Inflammatory macrophage (primary cell): ENCODE measurements at places on chromosomes 3 and 15.

- DNase-seq = no peak
These were observed 491.9 kb upstream of the ROBO1 start for GRCh38 chr3:80259736-80260135.

DNA sequence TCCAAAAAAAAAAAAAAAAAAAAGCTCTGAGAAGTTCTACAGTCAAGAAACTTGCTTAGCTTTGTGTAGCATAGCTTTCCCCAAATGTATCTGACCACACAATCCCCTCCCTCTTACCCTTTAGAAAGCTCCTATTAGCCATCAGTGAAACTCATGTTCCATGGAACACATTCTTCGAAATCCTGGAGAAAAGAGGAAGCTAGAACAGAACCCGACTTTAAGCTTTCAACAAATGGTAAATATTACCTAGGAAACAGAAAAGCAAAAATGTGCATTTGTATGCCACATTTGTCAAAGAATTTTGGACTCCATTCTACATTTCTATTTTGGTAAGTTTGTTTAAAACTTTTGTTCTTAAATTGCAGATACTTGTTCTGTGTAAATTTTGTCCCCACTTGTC is 17.4 kb upstream of the CRTC3 start:
- DNase-seq = peak; percentile 35

- no peak for DNase-seq
These were observed 81.6 kb downstream of the FBN1 start for GRCh38 chr15:48563934-48564333.

GRCh38 chr3:179868715-179869114 is 168.0 kb downstream of the PEX5L start:
- DNase-seq = no peak

DNA sequence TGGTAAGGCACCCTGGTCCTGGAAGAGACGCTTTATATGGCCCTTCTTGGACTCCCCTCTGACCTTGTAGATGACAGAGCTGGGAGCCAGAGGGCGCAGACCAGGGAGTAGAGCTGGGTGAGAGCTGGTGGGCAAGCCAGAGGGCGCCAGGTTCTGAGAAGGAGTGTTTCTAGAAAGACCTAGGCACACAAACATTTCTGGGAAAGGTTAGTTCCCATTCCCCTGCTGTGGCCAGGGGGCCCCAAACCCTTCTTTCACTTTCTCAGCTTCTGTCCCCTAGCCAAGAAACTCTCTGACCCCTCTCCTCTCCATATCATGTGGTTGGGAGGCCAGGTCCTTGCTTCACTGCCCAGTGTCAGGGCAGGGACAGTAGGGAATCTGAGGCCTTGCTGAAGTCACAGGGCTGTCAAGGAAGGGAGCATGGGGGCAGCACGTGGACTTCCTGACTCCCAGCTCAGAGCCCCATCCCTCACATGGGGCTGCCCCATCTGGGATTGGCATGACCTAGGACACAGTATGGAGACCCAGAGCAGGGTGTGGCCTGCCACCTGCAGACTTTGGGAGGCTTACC is 3.6 kb downstream of the HEMK1 start:
- no peak for DNase-seq

GRCh38 chr3:73669260-73669659 is 44.5 kb upstream of the PDZRN3 start:
- DNase-seq = no peak

DNA sequence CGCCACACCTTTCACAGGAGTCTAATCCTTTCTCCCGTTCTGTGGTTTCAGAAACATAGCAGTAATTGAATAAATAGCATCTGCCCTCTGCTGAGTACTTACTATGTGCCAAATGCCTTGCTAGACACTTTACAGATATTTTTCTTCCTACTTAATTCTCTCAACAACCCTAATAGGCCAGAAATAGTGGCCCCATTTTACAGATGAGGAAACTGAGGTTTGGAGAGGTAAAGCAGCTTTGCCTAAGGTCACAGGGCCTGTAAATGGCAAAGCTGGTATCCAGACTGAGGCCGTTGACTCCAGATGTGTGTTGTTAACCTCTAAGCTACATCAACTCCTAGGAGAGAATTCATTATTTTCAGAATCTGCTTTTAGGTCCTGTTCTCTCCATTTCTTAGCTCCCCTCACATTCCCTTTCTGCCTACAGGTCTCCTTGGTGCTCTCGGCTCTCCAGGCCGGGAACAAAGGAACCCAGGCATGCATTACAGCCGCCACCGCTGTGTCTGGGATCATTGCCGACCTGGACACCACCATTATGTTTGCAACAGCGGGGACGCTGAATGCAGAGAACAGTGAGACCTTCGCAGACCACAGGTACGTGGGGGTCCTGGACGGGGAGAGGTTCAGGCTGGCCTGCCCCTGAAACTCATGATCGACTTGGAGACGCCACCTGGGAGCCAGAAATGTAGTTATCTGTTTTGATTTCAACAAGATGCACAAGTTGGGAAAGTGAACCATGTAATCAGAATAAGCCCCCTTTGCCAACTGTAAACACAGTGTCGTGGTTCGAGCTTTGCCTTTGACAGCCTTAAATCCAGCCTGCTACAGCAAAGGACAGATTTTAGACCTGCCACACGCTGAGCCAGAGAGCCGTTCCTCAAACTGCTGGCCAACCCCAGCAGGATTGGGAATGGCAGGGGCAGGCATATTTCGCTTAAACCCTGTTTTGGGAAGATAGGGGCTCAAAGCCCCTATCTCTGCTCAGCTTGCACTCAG is 246.5 kb upstream of the TPM1 start:
- DNase-seq = no peak

GRCh38 chr3:35307296-35307695 is 332.0 kb upstream of the ARPP21 start:
- no peak for DNase-seq

GRCh38 chr15:68699124-68699880 is 120.5 kb downstream of the CORO2B start:
- DNase-seq = no peak

GRCh38 chr3:23489300-23490158 is 286.4 kb downstream of the UBE2E2 start:
- peak; percentile 10 for DNase-seq

- DNase-seq = no peak
These were observed 179.4 kb downstream of the SV2B start for GRCh38 chr15:91279486-91279885.

DNA sequence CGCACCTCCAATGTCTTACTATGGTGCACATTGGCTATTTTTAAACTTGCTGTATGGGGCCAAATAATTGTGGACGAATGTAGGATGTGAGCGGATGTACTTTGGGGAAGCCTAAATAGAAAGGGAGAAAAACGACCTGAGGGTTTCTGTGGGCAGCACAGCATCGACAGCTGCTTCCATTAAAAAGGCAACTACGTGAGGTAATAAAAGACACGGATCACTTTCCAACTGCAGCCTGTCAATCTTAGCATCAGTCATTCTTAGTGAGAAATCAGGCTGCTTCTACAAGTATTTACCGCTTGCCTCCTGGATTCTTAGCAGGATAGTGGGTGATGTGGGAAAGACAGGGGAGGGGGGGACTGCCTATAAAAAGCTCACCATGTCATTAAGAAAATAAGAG is 186.7 kb upstream of the SLC2A2 start:
- no peak for DNase-seq

- DNase-seq = no peak
These were observed 979.6 kb upstream of the NR2F2 start for GRCh38 chr15:95350908-95351307.

GRCh38 chr15:26631894-26632293 is 141.0 kb downstream of the GABRB3 start:
- DNase-seq = no peak

DNA sequence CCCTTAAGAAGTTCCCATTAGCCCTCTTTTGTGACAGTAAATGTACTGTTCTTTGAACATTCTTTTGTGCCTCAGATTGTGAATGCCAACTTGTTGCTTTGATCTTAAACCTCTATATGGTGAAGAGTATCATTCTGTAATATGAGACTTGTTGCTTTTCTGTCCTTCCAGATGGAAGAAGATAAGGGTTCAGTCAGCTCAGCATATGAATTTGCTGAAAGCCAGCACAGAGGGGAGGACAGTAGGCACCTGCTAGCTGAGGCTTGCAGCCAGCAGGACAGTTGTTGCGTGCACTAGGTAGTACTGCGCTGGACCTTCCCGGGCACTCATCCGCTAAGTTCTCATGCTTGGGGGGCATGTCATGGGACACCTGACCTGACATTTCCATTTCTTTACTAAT is 74.7 kb downstream of the DCUN1D1 start:
- no peak for DNase-seq

DNA sequence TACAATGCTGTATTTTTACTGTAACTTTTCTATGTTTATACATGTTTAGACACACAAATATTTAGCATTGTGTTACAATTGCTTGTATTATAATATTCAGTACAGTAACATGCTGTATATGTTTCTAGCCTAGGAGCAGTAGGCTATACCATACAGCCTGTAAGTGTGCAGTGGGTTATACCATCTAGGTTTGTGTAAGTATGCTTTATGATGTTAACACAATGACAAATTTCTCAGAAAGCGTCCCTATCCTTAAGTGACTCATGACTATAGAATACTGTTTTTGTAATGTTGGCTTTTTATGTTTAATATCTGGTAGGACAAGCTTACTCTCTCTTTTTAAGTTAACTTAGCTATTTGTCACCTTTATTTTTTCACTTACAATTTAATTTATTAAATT is 127.5 kb upstream of the THRB start:
- DNase-seq = no peak

DNA sequence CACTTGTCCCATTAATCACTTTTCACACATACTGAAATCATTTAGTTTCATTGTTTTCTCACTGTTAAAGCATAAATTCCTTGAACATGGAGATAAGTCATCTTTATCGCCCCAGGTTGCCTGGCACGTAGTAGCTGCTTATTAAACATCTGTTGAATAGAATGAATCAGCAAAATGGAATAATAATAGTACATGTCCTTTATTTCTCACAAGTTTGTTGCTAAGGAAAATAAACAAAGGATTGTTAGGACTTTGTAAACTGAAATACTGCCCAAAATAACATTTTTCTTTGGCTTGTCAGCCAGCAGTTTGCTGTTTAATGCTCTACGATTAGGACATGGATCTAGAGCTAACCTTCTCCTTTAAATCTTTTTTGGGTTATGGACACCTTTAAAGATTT is 17.9 kb downstream of the SLC35A5 start:
- DNase-seq = no peak

DNA sequence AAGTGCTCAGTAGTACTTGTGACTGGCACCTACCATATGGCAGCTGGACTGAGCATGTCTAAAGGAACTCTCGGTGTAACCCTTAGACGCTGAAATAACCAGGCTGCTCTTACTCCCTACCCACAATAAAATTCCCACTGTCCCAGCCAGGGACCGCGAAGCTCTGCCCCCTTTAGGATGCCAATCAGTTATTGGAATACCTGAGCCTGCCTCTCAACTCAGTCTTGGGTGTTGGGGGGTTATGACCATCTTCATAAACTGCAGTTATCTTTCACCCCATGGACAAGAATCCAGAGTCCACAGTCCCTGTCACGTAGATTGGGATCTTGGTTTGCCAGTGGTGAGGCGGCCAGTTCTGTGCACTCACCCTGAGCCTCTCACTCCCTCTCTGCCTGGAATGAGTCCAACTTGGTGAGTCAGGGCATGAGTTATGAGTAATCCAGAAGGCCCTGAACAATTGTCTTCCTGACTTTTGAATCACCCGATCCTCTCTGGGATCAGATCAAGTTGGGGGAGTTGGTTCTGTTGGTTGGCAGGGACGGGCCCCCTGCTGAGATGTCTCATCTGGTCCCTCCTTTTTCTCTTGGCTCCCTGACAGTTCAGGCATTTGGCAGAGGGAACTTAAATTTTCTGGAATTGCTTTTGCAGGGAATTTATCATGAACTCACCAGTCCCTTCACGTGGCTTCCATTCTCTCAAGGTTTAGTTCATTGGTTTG is 120.1 kb upstream of the UBE2E1 start:
- DNase-seq = peak; percentile 46

- no peak for DNase-seq
These were observed 40.6 kb upstream of the C3orf80 start for GRCh38 chr3:160184655-160185054.

DNA sequence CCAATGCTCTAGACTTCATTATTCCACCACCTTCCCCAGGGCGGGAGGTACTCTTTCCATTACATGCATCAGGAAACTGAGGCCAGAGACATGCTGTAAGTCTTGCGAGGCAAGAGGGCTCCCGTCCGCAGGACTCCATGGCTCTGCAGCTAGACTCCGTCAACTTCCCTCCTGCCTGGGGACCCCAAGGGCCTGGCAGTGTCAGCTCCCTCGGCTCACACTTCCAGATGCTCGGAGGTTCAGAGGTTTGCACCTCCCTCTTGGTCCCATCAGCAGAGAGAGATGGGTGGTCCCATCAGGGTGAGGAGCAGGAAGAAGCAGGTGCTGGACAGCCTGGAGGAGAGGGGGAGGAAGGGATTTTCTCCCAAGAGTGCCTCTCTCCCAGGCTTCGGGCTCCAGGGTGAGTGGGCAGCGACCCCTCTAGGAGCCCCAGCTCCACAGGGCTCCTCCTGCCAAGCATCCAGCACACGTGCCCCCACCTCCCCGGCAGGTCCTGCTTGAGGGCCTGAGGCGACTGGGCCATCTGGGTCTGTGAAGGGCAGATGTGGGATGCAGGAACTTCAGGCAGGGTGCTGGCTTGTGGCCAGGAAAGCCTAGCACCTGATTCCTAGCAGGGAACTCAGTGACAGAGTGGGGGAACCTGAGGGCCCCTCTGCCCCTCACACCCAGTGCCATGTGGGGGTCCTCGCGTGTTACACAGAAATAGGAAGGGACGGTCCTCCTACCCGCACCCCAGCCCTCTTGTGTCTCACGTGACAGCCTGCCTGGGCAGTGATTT is 9.3 kb downstream of the PAK6 start:
- DNase-seq = no peak

DNA sequence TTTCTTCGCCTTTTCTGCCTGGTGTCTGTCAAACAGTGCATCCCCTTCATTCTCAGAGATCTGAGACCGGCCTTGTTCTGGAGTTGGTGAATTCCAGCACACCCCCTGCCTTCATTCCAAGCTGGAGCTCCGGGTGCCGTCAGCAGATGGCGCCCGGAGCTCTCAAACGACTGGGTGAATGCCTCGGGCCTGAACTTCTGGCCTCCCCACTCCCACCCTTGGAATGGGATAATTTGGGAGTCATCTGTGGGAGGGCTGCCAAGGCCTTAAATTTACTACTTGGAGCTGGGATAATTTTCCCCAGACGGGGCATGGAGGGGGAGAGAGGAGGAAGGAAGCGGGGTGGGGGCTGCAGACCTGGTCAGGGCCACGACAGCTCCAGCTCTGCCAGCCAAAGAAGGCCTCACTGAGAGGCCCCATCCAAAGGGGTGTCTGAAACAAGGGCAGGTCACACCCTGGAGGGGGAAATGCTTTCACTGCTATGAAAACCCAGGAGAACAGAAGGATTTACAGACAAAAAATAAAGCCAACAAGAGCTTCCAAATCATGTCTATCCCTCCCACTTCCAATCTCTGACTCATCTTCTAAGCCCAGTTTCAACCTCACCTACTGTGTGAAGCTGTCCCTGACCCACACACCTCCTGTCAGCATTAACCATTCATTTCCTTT is 187.9 kb downstream of the OPA1 start:
- DNase-seq = peak; percentile 55

GRCh38 chr15:25545017-25545416 is 106.2 kb upstream of the UBE3A start:
- no peak for DNase-seq
